Activated CD8-positive, alpha-beta memory T cell treated with anti-CD3 and anti-CD28 coated beads for 24 hours (primary cell): ENCODE measurements at places on chromosomes 2 and 18.

- no peak for DNase-seq
These were observed 28.8 kb upstream of the FBXO11 start for GRCh38 chr2:47935071-47935470.

DNA sequence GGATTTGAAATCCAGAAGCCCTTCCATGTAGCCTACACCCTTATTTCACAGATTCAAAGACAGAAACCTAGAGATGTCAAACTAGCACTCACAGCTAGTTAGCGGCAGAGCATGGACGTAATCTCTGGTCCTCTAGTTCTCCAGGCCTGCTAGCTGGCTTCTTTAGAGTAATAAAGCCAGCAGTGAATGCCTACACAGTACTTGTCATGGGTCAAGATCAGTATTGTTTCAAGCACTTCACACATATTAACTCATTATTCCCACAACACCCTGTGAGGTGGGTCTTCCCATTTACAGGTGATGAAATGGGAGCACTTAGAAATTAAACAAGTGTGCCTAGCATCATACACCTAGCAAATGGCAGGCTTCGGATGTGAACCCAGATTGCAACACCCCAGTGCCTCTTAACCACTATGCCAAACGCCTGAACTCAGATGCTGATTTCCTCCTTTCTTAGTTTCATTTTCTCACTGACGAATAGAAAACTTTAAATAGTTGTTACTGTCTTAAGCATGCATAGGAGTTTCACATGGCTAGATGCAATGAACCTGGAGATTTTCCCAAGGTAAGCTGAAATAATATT is 14.5 kb upstream of the ZBTB14 start:
- no peak for DNase-seq

DNA sequence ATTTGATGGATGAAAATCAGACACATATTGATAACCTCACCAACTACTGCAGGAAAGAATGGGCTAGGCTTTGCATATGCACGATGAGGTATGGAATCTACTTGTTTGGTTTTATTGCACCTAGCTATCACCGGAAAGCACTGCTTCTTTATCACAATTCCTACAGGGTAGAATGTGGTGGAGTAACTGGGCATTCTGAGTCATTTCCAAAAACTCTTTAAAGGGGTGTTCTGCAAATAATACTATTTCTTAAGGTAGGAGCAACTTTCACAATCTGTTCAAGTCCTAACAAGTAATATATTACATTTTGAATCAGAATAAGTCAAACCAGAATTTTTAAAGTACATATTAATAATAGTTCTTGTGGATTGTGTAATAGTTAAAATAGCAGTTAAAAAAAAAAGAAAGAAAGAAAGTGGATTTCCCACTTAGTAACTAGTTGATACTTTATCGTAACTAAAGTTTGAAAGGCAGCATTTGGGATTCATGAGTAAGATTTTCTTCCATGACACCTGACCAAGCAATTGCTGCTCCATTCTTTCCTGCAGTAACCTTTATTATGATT is 40.5 kb downstream of the INO80C start:
- no peak for DNase-seq

DNA sequence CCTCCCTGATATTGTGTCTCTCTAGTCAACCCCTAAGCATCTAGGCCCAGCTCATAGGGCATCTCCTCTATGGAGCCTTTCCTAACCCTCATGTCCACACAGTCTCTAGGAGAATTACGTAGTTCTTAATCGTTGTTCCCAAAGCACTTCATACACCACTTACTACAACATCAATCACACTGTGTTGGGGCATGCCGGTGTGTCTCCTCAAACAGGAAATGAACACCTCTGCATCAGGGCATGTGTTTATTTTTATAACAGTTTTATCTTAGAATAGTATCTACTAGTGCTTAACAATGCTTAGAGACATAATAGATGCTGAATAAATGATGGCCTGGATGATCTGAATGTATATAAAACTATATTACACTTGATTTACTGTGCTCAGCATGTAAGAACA is 19.7 kb downstream of the CYP1B1 start:
- DNase-seq = no peak

DNA sequence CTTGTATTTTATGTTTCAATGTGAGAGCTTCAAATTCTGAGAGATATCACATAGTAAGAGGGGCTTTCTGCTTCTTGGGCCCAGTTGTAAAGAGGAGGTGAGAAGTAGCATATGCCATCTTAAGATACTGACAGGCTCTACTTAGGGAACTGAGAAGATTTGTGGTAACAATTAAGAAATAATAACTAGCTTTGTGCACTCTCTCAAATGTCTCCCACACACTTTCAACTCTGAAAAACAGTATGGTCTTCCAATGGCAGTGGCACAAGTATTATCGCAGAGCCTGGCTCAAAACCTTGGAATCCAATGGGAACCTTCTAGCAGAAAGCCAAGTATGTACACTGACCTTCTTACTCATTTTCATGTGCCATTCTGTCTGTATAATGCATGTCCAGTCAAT is 80.3 kb upstream of the FAM237A start:
- DNase-seq = no peak

DNA sequence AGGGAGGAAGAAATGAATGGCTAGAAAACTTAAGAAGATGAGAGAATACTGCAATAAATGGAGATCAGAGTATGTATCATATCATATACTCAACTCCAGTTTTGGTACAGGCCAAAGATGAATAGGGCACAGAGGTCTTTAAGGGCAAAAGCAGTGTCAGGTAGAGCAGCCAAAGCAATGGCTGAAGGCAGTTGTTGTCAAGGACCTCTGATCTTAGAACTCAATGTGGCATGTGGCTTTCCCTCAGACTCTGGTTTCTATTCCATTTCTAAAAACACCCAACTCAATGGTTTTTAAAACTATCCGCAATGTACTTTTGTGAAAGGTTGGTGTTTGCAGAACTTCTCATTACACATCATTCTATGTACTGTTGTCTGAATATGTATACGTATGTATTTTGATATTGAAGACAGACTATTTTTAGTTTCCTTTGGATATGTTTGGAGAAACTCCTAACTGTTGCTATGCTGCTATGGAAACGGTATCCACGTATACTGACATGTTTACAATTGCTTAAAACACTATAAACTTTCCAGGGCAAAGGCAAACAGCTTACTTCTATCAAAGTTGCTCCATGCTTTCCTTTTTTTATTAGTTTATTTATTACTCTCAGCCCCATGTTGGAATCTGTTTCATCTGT is 58.1 kb upstream of the PELI1 start:
- DNase-seq = no peak

DNA sequence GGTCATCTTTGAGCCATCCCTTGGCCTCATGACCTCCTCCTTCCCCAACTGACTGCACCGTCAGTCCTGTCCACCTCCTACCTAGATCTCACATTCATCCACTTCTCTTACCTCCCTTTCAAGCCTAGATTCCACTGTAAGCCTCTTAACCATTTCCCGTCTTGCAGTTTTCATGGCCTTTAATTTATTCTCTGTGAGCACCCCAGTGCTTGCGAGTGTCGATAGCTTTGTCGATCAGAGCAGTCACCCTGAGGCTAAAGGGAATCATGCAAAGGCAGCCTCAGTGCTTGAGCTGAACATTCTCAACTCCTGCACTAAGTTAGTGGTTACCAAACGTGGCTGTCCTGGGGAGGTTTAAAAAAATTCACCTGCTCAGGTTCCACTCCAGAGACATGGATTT is 14.7 kb downstream of the ARHGAP25 start:
- no peak for DNase-seq

DNA sequence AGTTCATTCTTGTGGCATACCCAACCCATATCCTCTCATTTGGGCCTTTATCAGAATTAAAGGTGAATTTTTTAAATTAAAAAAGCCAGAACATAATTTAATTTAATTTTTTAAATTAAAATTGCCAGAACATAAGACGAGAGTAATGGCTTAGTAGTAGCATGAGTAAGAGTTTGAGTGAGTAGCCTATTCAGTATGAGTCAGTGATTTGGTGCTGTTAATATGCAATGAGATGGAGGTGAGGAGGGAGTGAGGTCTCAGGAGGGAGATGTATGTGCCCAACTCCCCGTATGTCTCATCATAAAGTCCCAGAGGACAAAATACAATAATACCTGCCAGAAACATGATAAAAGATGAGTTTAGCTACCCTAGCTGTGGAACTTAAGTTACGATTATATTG is 115.3 kb upstream of the THOC1 start:
- DNase-seq = no peak
